ENCODE measurements at places on chromosomes 3 and 15.

GRCh38 chr3:172097585-172097984 is 58.2 kb downstream of the FNDC3B start:
- DNase-seq: no peak

DNA sequence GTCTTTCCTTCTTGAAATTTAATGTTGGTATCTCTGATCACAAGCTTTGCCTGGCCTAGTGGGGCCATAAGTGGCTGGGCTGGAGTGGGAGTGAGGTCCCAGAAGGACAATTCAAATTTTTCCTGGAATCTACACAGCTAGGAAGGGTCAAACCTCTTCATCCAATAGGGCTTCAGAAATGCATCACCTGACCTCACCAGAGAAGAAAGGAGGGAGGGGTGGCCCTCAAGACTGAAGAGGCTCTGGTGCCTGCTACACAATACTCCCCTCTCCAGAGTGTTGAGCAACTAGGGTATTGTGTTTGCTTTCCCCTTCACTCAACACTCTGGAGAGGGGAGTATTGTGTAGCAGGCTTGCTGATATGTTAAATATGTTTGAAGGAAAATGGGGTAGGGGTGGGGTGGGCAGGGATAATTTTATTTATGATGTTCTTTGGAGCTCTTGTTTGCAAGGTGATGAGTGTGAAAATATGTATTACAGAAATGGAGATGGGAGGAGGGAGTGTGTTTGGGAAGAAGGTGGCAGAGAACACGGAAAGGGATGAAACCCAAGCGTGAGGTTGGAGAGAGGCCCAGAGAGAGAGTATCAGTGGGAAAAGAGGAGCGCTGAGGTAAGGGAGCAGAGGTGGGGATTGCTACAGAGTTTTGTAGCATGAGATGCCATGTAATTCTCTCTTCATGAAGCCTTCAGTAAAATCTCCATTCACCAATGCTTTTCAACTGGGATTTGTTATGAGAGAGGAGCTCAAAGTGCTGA is 5.7 kb upstream of the KLHL24 start:
- no peak for DNase-seq

DNA sequence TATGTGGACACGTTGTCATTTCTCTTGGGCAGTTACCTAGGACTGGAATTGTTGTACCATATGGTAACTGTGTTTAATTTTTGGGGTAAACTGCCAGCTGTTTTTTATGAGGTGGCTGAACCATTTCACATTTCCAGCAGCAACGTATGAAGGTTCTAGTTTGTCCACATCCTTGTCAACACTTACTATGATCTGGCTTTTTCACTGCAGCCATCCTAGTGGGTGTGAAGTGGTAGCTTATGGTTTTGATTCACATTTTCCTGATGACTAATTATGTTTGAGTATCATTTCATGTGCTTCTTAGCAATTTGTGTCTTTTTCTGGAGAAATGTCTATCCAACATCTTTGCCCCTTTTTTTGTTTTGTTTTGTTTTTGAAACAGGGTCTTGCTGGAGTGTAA is 96.2 kb downstream of the VGLL4 start:
- DNase-seq: no peak

DNA sequence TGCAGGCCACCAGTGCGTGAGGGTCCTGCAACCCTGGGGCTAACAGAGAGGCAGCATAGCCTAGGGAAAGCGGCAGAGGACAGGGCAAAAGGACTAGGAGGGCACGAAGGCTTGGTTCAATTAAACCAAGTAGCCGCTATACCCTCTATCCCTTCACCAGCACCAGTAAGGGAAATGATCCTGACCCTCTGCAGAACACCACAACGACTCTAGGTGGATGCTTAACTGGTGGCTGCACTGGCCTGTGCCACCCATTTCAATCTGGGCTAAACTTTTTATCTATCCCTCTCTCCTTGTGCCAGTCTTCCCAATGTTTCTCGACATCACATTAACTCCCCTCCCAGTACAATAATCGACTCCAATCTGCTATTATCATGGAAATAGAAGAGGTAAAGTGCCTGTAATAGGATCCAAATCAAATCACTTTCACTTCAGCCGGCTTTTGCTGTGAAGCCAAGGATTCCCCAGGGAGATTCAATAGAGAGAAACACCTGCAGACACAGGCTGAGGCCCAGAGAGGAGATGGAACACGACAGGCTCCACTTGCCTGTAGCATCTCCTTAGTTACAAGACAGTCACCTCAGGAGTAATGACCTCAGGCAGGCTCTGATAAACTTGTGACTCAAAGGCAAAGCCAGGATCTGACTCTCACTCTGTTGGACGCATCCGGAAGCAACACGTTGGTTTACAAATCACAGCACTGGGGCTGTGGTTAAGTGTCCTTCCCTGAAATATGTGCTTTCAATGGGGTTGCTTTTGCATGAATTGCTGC is 791.6 kb upstream of the ARRDC4 start:
- DNase-seq: no peak

GRCh38 chr15:92907896-92908712 is 8.0 kb downstream of the CHD2 start:
- DNase-seq: peak; percentile 92

- DNase-seq: no peak
Measured at GRCh38 chr3:197458179-197458707, 97.5 kb downstream of the BDH1 start.
